Thoracic aorta endothelial cell (primary cell): ENCODE measurements at places on chromosomes 13 and 19. TPM values are rescaled to one million over a fixed set of nuclear protein-coding genes. Genes with fewer than 3 reads are reported as not detected.

Gene STOML3
- total RNA-seq = not detected in 2 replicates

Gene WDR87
- not detected in 2 replicates for total RNA-seq

Gene TDRD12
- total RNA-seq = under 0.01 and 0.36 TPM in 2 replicates

Gene KIR3DL1
- total RNA-seq = not detected in 2 replicates

Gene BCL2L12
- 11.2 and 14.4 TPM in 2 replicates for total RNA-seq

Gene C19orf73
- 0.80 and 0.93 TPM in 2 replicates for total RNA-seq

Gene AP1M2
- total RNA-seq = not detected in 2 replicates

Gene ONECUT3
- not detected in 2 replicates for total RNA-seq

Gene TMEM59L
- total RNA-seq = 0.13 and 0.14 TPM in 2 replicates
